ENCODE measurements at places on chromosomes 12 and 14.

DNA sequence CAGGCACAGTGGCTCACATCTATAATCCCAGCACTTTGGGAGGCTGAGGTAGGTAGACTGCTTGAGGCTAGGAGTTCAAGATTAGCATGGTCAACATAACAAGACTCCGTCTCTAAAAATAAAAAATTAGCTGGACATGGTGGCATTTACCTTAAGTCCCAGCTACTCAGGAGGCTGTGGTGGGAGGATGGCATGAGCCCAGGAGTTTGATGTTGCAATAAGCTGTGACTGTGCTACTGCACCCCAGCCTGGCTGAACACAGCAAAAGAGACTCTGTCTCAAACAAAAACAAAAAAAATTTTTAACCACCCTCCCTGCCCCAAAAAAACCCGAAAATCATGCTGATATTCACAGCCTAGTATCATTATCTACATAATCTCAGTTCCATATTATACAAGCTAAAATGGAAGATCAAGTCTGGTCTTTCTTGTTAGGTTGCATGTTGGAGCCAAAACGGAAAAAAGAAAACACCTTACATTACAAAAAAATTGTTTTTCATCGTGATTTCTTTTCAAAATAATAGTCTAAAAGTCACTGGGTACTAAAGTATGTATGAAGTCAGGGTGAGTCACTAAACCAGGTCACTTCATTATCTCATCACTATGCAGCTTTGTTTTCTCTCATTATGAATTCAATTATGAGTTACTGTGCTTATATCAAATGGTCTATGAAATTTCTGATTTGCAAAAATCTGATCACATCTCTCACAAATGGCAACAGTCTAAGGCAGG is 13.8 kb downstream of the GXYLT1 start:
- peak; percentile 63 for DNase-seq

GRCh38 chr12:97556302-97556779 is 93.7 kb downstream of the RMST start:
- no peak for DNase-seq

GRCh38 chr12:6852651-6853354 is 853 bp downstream of the USP5 start:
- DNase-seq: peak; percentile 22

DNA sequence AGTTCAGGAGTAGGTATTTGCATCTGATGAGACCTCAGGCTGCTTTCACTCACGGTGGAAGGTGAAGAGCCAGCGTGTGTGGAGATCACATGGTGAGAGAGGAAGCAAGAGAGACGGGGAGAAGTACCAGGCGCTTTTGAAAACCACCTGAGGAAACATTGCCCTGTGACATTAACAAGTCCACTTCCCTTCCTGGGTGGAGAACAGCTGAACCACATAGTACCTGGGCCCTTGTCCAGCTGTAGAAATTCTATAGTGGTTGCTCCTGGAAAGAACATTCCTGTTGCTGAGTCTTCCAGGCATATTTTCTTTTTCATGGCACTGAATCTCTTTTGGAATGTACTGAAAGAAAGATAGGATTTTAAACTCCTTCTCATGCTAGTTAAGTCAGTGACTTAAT is 87.3 kb upstream of the RIN3 start:
- peak; percentile 14 for DNase-seq

DNA sequence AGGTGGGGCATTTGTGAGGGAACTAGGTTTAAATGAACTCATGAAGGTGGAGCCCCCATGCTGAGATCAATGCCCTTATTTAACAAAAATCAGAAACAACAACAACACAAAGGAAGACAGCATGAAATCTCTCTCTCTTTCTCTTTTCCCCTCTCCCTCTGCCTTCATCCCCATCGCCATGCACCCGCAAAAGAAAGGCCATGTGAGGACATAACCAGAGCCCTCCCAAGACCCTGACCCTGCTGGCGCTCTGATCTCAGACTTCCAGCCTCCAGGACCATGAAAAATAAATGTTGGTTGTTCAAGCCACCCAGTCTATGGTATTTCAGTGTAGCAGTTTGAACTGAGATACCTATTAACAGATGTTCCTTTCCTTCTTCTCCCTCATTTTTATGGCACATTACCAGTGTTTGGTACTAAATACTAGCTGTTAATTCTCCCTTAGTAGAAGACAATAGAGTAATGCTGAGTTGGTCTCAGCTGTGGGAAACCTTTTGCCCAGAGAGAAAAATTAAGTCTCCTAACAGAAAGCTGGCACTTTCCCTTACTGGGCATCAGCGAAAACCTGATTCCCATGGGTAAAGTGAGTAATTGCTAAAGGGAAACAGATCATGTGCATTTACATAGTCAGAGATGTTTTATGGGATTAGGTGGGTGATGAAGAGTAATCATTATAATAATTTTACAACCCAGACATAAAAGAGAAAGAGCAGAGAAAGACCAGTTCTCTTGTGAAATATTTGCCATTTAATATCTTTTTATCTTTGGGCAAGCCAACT is 264.0 kb upstream of the PLEKHG7 start:
- no peak for DNase-seq

DNA sequence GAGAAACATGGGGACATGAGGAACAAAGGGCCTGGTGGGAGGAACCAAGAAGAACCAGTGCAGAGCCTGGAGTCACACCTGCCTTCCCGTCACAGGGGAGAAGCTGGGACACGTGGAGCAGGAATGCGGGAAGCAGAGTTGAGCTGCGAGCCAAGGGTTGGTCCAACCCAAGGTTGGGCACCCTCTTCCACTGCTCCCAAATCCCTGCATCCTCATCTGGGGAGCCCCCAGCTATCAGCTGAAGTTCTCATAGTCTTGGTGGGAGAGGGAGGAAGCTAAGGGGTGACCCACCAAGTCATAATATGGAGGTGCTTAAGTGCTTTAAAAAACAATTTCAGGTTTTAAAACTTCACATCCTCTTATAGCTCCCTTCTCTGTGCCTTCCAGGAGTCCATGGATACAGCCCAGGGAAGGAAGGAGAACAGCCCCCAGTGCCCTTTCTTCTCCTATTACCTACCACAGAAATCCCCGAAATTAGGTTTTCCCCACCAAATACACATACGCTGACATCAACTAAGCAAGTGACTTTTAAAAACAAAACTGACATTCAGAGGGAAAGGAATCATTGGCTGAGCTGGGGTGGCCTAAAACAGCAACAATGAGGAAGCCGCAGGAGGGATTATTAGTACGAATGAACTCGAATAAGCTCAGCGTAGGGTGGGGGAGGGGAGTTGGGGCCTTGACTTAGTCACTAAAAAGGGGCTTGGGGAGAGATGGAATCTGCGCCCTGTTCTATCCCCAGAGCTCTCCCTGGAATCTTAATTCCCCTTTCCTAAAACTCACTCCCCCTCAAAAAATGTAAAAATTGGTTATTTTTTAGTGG is 4.5 kb downstream of the MYL6 start:
- DNase-seq: no peak

GRCh38 chr12:105935106-105935505 is 203.6 kb downstream of the NUAK1 start:
- DNase-seq: no peak

GRCh38 chr12:114238808-114239207 is 167.1 kb downstream of the TBX5 start:
- no peak for DNase-seq

- DNase-seq: no peak
Measured at GRCh38 chr12:68804657-68805591, 3.1 kb upstream of the MDM2 start.
